ENCODE measurements at places on chromosomes 7 and 10. TPM values are rescaled to one million over a fixed set of nuclear protein-coding genes. Genes with fewer than 3 reads are reported as not detected.
A peak's percentile ranks its signal among the peaks of the same experiment; 100 is the strongest.

- DNase-seq = no peak
Observed at GRCh38 chr7:138934367-138934766, 46.8 kb downstream of the KIAA1549 start.

DNA sequence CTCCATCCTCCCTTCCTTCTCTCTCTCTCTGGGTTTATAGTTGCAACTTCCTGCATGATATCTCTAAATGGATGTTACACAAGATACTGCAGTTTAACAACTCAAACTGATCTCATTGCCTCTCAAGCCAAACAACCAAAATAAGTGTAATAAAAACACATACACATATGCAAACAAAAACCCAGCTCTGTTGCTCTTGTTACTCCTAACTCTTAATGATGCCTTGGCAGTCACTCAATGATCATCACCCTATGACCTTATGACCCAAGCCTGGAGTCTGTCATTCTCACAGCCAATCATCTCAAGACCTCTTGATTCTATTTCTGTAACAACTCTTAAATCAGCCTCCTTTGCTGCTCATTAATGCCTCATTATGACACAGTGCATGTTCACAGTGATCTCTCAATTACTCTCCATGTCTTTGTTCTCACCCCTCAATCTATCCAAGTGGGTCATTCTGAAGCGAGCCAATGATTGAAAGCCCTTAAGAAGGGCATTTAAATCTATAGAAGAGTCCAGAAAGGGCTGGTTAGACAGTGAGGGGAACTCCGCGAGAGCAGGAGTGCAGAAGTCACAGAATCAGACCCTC, 210.9 kb downstream of the INHBA start:
- no peak for DNase-seq

DNA sequence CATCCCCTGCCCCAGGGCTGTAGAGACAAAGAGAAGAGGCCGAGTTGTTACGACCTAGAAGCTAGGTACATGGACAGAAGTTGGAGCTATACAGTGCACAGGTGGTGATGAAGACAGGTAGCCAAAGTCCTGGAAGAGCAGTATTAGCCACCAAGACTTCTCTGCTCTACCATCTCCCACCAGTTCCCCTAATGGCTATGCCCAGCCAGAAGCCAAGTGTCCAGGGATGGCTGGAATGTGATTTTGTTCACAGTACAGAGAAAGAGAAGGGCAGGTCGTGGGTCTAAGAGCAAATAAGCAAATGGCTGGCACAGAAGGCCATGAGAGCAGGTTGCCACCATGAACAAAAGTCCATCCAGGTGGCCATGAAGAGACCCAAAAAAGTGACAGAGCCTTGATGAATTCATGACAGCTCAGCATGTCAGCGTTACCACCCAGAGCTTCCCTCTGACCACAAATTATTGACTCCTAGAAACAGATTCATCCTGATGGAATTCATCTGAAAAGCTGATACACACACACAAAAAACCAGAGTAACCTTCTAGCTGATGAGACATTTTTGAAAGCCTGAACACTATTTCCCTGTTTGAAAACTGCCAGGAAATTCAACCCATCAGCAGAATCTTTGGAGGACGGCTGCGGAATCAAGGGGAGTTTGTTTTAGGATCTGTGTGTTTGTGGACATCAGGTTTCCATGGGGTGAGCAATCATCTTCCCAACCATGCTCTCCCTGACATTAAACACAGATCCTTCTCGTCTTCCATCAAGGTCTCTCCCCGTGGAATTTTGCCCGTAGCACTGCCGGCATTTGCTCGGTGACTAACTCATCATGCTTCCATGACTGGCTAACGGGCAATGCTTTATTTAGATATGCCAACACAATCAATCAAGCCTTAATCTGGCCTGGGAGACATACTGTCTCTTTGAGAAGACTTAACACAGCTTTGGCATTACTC, 906.7 kb upstream of the AUTS2 start:
- DNase-seq = no peak

GRCh38 chr7:93943816-93944540, 22.4 kb downstream of the GNG11 start:
- DNase-seq = peak; percentile 79

The HABP2 gene
- total RNA-seq = not detected
